Stimulated activated CD8-positive, alpha-beta memory T cell treated with anti-CD3 and anti-CD28 coated beads, Interleukin-4, amount 100 ng/mL, for 4 hours (primary cell): ENCODE measurements at places on chromosomes 6 and 20.

DNA sequence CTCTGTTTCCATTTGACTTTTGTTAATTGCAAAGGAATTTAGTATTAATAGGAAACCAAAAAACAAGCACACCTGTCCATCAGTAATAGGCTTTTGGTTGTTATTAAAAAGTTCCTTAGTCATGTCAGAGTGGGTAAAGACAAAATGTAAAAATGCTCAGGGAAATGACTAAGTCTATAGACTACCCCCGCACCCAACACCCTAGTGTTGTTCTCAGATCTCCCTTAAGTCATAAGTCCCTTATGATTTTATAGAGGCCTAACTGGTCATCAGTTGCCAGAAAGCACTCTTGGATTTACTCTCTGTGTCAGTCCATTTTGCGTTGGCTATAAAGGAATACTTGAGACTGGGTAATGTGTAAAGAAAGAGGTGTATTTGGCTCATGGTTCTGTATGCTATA is 52.8 kb downstream of the MAP3K4 start:
- no peak for DNase-seq

DNA sequence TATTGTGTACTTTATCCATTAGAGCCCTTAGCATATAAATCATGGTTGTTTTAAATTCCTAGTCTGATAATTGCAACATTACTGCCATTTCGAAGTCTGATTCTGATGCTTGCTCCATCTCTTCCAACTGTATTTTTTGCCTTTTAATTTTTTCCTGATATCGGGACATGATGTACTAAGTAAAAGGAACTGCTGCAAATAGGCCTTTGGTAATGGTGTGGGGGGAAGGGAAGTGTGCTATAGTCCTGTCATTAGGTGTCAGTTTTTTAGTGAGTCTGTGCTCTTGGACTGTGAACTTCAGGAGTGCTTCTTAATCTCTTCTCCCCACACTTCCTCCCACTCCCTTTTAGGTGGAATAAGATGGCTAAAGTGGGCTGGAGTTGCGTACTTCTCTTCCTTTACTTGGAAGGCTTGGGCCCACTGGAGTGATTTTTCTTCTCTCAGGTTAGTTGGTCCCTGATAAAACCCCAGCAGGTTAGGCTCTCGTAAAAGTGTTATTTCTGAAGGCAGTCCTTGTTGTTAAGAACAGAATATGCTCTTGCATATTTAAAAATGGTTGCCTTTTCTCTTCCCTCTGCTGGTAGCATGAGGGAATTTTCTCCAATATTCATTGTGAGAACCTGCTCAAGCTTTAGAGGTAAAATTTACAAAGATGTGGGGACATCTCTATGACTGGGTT is 18.1 kb downstream of the STXBP5 start:
- no peak for DNase-seq

DNA sequence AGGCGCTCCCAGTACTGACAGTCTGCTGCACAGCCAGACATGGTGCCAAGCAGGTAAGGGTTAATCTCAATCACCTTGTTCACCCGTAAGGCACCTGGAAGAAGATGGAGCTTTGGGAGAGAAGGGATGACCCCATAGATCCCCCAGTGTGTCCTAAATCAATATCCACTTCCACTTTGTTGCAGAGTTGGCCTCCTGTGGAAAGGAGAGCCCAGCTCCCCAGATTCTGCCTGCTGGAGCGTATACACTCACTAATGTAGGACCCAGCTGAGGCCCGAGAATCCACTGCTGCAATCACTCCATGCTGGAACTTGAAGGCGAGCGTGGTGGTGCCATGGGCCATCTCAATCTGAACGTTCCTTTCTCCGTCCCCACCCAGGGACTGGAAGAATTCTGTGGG is 1.2 kb downstream of the PSMB8 start:
- DNase-seq = no peak

DNA sequence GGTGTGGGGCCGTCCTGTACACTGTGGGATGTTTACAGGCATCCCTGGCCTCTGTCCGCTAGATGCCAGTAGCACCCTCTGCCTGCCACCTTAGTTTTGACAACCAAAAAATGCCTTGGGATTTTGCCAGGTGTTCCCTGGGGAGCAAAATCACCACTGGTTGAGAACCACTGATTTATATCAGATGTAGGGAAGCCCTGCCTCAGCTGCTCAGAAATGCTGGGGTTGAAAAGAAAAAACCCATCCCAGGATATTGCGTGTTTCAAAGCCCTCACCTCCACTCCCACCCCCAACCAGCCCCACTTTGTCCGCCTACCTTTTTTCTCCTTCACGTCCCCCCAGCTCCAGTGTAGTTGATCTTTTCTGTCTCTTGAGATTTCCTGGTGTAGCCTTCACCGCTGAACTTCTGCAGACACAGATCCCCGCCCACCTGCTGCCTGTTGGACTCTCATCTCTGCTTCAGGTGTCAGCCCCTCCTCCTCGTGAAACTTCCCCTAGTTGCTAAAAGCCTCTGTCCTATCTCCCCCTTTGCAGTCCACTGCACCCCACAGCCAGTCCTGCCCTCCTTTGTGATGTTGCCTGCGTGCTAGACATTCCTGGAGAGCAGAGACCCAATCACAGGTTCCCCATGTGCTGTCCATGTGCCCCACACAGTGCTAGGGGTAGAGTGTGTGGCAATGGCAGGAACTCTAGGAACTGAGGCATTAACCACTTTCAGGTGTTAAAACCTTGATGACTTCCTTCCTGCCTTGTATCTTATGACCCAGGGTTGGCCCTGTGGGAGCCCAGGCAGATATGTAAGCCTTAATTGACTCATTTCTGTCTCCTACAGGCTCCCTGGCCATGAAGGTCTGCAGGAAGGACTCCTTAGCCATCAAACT is 98.9 kb downstream of the TBC1D7 start:
- DNase-seq = peak; percentile 13

DNA sequence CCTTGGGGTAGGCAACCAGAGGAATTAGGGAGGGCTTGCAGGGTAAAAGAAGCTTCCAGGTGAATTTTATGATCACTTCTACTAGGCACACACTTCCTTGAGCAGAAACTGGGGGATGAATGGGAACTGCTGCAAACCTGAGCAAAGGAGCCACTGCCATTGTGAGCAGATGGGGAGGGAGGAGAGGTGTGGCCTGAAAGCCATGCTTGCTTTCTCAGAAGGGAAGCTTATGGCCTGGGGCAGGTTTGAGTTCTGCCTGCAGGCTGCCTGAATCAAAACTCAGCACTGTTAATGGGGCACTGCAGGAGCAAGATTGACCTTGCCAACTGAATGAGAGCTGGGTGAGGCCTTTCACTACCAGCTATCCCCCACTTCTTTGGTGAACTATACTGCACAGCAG is 328.1 kb downstream of the NKAIN2 start:
- DNase-seq = no peak

DNA sequence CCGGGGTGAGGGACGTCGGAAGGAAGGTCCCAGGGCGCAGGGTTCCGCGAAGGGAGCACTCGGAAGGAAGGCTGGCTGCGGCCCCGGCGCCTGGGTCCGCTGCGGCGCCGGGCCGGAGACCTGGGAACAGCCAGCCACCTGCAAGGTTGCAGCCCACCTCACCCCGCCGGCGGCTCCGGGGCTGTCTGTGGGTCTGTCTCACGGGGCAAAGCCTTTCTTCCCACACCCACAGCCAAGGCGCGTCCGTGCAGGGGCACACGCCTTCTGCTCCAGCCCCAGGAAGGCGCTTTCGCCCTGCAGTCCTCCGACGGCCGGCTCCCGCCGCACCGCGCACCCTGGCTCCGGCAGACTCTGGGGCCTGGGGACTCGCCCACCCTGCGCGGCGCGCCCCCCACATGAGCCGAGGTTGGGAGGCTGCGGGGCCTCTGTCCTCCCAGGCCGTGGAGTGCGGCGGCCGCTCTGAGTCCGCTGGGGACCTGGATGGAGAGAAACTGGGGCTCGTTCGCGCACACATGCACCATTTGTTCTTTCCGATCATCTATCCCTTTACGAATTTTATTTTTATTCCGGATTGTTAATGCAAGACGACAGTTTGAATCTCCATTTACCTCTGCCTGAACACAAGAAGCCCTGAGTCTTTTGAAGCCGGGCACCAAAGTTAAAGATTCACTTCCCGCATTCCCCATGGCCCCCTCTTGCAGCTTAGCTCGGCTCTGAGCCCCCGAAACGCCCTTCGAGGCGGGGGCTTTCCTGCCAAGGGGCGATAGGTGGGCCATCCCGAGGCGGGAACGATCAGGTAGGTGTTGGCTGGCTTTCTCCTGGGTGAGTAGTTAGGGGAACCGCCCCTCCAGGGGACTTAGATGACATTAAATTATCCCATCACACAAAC is 4.5 kb upstream of the FOXC1 start:
- DNase-seq = no peak

GRCh38 chr6:53833155-53833554 is 38.4 kb downstream of the LRRC1 start:
- no peak for DNase-seq

GRCh38 chr6:36340618-36341454 is 4.1 kb upstream of the BNIP5 start:
- DNase-seq = peak; percentile 59

DNA sequence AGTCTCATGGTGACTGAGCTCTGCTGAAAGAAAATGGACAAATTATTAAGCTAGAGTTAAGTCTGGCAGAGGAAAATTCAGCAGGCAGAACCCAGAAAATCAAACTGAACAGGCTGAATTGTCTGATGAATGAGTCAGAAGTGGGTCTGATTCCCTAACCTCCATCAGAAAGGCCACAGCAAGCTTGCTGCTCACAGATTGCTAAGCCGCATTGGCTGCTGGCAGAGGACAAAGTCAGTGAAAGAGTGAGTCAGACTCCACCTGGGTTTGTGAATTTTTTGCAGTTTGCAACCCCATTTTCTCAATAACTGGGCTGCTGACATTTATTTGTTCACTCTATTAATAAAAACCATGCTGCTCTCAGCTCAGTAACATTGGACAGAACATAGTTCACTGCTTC is 191.3 kb downstream of the EPM2A start:
- DNase-seq = no peak

GRCh38 chr6:39181333-39181732 is 47.9 kb downstream of the KCNK5 start:
- DNase-seq = no peak

DNA sequence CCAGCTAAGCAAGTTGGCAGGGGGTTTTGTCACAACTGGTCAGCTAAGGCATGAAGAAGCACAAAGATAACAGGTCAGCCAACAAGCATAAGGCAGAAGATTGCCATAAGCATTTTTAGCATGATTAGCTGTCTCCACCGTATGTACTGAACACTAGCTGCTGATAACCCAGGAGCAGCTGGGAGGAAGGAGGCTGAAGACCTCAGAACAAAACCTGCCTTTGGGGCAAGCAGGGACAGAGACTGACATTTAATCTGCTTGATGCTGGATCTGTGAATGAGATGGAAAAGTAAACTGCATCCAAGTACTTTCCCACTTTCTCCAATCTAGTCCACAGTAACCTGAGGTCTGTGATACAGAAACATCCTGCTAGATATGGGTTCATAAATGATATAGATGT is 353.0 kb upstream of the MAP3K7 start:
- no peak for DNase-seq

DNA sequence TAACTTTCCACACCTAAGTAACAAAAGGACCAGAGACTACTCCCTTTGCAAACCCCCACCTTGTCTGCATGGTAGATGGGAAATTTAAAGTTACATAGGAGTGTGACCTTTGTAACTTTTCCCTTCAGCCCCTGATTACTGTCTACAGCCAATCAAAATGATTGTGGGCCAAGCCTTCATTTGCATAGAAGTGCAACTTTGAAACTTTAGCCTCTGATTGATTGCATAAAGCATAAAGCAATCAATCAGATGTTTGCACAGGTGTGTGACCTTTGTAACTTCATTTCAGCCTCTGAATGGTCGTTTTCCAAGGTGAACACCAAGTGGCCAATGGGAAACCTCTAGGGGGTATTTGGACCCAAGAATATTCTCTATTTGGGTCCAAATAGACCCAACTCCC is 46.1 kb downstream of the PRKN start:
- no peak for DNase-seq
